Vagina (tissue), 2 donors: ENCODE measurements at places on chromosomes 16 and 17. TPM values are rescaled to one million over a fixed set of nuclear protein-coding genes. Genes with fewer than 3 reads are reported as not detected.

GRCh38 chr16:9308356-9308801 is 216.9 kb downstream of the HAPSTR1 start:
- no peak for DNase-seq

DNA sequence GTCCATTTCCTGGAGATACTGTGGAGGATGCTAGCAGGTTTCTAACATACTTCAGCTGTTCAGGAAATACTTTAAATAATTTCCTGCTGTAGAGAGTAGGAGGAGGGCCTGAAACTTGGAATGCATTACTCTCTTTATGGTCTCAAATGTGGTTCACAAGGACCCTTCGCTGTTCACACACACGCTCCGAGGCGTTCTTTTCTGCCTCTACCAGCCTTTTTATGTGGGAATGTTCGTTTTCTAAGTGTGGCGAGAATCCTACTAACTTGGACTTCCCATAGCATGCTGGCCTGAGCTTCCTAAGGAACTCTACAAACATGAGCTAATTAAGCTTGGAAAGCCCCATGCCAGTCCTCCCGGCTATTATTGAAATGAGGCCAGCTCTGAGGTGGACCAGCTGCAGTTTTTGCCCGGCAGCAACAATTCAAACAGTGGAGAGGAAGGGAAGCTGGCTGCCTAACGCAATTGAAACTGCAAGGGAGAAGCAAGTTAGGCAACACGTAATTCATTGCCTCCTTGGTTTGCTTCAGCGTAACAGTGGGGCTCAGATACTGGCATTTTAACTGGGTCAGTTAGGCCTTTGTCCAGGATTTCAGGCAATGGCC is 18.9 kb downstream of the KPNA2 start:
- no peak for DNase-seq

Gene CHAD
- not detected for total RNA-seq

Gene DPEP3
- total RNA-seq: not detected

GRCh38 chr16:86195863-86196630 is 297.1 kb downstream of the IRF8 start:
- no peak for DNase-seq

GRCh38 chr16:73150786-73151185 is 102.9 kb upstream of the ZFHX3 start:
- no peak for DNase-seq

GRCh38 chr16:1650131-1650530 is 27.9 kb upstream of the JPT2 start:
- no peak for DNase-seq

DNA sequence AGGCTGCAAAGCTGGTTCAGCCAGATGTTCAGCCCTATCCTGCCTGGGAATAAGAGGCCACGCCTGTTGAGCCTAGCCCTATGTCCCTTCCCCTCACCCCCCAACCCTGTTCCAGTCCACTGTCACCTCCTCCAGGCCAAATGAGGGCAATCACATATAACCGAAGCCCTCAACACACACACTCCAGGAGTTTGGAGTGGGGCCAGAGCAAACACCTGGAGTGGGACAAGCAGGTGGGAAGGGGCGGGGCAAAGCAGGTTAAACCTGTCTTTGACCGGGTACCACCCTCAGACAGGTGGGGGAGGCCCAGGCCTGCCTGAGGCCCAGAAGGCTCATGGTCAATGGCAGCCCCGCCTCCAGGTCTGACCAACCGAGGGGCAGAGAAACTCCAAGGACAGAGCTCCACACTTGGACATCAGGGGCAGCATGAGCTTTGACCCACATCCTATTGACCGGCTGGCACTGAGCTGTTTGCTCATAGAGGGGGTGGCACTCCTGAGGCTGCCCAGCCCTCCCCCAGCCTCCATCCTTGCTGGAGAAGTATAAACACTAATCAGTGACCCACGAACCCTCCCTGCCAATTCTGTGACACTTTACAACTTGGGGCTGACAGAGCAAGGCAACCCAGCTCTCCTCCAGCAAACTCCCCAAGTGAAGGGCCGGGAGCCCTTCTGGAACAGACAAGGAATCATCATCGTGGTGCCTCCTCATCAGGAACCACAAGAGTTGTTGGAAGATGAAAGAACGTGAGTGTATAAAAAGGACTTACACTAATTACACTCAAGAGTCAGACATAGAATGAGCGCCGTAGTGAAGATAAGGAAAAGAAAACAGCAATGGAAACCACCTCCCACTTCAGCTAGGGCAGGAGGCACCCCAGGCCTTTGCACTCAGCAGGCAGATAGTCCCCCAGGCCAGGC is 1.5 kb downstream of the ESRP2 start:
- no peak for DNase-seq

Gene PROCA1
- 1.5 TPM for total RNA-seq

Gene VMO1
- 12.5 TPM for total RNA-seq

GRCh38 chr17:17515934-17516930 is 20.0 kb upstream of the RASD1 start:
- DNase-seq: no peak

DNA sequence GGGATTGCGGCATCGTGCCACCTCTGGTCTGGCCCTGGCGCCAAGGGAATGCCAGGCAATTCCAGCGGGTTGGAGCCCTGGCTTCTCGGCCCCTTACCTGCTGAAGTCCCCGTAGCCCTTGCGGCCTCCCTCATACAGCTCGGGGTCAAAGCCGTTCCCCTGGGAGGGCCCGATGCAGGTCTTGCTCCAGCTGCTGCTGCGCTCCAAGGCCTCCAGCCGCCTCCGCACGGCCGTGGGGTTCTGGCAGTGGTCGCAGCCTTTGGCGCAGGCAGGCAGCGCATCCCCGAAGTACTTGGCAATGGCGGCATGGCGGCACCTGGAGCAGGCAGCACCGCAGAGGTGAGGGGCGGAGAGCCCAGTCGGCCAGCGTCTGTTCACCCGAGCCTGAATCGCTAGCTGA is 1.9 kb upstream of the SMIM5 start:
- no peak for DNase-seq

GRCh38 chr17:19424934-19425868 is 14.2 kb downstream of the RNF112 start:
- DNase-seq: no peak

GRCh38 chr16:82992786-82993185 is 366.0 kb downstream of the CDH13 start:
- DNase-seq: no peak

- DNase-seq: no peak
Measured at GRCh38 chr16:80994451-80994850, 12.2 kb downstream of the CMC2 start.

Gene ZMYND15
- total RNA-seq: not detected

Gene C17orf113
- 0.49 TPM for total RNA-seq
